ENCODE measurements at places on chromosomes 12 and 14.

GRCh38 chr12:9948606-9949296, 16.6 kb upstream of the CLEC2A start:
- no peak for DNase-seq

DNA sequence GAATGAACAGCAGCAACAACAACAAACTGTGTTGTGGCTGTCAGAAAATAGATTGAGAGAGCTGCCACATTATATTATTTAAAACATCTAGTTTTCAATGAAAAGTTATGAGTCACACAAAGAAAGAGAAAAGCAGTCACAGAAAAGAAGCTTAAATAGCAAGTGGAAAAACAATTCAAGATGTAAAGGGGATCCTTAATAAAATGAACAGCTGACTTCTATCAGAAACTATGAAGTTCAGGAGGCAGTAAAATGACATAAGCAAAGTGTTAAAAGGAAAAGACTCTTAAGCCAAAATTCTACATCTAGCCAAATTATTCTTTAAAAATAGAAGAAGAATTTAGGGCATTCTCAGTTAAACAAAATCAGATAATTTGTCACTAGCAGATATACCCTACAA, 5.6 kb downstream of the CLEC14A start:
- no peak for DNase-seq

DNA sequence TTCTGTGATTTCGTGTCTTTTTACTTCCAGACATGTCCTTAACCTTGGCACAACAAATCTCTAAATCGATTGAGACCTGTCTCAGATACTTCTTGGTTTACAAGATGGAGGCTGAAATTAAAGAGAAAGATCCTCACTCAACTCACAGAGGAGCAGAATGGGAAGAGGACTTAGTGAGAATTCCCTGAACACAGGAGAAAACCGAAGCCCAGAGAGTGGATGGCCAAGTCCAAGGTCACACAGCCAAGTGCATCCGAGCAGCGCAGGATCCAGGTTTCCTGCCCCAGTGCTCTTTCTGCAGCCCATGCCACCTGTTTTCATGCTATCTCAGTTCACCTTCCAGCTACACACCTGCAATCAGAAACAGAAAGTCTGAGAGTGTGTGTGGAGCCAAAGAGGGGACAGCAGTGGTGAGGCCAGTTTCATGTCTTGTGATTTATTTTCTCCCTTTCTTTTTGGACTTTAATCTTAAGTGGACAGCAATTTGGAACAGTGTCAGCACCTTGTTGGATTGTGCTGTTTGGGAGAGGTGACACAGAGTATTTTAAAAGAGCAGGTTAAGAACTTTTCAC, 22.9 kb upstream of the TCL1B start:
- no peak for DNase-seq

GRCh38 chr12:112307317-112308011, 74.8 kb downstream of the HECTD4 start:
- no peak for DNase-seq

DNA sequence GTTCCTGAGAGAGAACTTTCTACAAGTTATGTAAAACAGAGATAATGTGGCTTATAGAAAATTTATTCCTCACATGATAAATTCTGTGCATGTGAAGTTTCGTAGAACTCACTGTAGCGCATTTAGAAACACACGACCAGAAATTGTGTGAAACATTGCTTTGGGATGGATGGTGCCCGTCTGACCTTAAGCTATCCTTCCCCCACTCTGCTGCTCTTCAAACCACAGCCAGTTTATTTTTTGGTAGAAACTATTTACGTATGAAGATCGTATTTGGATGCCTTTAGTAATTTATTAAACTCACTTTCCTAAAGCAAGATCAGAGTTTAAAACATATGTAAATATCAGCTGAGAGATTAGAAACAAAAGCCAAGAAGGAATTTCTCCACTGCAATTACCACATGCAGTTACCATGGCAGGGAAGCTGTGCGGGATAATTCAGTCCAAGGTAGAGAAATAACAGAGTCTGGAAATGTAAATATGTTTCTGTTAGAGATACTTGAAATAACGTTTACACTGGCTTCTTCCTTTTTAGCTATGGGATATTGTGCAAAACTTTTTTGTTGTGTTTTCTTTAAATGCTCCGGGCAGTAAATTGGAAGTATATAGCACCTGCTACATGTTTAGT, 382.7 kb downstream of the RGS6 start:
- no peak for DNase-seq

All from smooth muscle cell of the brain vasculature (primary cell).